ENCODE measurements at places on chromosomes 2 and 18.
A peak's percentile ranks its signal among the peaks of the same experiment; 100 is the strongest.

DNA sequence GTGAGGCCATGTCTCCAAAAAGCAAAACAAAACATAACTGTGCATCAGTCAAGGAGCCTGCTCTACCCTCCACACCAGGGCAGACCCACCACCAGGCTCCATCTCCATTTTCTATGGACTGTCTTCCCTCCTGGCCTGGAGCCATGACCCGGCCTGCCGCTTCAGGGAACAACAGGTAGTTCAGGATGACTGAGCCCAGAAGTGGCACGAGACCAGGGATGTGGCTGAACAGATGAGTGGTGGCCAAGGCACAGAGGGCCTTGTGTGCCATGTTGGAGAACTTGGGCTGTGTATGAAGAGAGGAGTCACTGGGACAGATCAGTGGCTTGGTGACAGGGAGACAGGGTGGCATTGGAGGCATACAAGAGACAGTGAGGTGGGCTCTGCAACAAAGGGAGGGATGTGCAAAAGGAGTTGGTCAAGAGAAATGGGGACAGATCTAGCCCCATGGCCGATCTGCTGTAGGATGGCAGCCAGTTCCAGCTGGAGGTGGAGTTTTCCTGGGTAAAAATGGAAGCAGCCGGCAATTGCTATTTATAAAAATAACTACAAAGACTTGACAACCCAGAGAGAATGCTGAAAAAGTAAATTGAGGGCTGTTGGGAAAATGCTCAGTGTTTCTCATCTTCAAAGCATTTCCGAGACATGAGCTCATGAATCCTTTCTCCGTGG lies 35.0 kb downstream of the TMEM177 start:
- DNase-seq: no peak

DNA sequence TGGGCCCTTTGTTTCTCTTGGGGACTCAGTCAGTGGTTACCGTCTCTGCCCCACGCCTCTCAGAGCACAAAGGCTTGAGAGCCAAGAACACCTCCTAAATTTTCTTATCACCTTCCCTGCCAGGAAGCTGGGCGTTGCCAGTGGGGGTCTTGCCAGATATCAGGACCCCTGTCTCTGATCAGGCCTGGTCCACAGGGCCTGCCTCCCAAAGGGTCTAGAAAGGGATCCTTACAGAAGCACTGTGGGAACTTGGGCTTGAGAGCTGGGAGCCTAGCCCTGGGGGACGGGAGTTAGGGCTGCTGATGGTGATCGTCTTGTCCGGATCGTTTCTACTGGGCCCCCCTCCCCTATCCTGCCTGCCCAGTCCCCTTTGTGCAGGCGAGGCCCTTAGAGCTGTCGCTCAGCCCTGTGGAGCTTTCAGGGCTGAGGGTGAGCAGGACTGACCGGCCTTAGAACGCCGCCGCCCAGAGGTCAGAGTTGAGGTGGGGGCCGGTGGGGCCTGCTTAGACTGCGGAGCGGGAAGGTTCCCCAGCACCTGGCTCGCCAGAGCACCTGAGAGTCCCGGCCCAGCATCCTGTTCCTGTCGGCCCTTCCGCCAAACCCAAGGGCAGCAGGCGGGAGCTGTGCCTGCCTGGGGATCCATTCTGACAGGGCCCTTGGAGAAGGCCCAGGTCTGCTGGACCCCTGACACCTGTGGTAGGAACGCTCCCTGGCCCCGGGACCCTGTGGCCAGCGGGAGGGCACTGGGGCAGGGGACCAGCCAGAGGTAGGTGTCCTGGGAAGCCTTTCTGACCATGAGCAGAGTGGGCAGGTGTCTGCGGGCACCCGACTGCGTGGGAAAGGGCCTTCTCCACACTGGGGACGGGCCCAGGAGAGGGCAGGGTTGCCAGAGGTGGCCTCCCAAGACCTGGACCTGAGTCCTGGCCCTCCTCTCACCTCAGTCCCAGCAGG lies 956 bp downstream of the ESPNL start:
- no peak for DNase-seq

- DNase-seq: no peak
Measured at GRCh38 chr18:13612196-13612997, 114.0 kb downstream of the FAM210A start.

DNA sequence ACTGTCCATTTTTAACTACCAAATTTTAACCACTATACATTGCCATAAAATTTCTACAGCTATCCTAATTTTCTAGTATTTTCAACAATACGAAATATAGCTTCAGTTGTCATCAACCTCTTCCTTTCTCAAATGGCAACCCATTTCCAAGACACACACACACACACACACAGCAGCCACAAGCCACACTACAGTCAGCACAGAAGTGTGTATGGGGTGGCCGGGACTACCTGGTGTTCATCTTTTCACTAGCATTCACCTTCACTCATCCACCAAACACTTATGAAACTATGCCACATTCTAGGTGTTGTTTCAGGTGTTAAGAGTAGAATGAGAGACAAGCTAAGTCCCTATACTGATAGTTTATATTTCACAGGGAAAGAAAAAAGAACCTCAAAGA lies 62.9 kb downstream of the EIF2AK3 start:
- no peak for DNase-seq

- DNase-seq: no peak
Measured at GRCh38 chr18:10322435-10322834, 132.0 kb upstream of the APCDD1 start.

DNA sequence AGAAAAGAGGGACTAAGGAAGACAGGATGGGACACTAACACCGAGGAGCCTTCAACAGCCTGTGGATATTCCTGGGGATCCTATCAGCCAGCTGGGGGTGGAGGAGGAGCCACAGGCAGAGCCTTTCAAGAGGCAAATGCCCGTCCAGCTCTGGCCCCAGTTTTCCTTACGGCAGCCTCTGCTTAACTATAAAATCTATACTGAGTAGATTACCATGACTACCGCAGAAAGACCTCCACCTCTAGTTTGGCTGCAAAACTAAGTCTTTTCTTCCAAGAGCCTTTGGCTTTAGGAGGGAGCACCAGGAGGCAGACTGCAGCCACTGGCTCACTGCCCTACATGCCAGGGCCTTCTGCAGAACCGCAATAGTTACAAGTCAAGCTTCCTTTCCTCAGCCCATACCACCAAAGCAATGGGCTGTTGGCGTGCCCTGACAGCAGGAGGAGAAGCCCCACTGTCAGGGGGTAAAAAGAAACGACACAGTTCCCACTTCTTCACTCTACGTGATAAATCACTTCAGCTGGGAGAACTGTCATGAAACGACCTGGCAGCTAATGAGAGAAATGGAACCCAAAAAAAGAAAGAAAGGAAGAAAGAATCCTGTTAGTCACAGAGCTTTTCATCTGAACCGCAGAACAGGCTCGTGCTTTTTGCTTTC lies 25.1 kb upstream of the CREB1 start:
- peak; percentile 60 for DNase-seq

DNA sequence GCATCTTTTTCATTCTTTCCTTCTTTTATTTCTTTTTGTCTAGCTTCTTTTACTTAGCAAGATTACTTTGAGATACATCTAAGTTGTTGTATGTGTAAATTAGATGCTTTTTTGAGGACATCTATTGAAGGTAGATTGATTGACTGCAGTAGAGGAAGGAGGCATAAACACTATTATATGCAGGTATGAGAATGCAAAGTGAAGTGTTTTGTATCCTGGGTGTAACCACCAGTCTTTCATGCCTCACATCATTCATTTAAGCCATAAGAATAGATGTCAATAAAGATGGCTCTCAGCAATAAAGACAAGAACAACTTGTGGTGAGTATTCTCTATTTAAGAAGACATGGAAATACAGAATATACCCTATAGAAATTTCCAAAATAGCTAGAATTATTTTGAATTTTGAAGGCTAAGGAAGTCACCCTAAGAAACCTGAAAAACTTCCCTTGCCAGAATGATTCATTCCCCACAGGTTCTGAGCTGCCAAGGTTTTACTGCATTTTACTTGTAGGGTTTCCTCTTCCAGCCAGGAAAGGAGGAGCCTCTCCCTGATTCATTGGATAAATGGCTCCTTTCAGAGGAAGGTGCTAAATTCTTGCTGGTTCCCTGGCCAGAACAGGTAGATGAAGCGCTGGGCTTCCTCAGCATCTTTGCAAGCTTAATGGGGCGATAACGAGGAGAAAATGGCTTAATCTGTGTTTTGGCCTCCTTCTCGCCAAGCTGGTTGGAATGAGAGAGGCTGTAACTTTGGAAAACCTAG lies 279.8 kb upstream of the SLC14A2 start:
- DNase-seq: no peak

GRCh38 chr18:13486284-13486683 lies 240.1 kb downstream of the FAM210A start:
- no peak for DNase-seq

- DNase-seq: no peak
Measured at GRCh38 chr2:65528241-65528574, 95.8 kb upstream of the SPRED2 start.

GRCh38 chr2:158967114-158967730 lies 1.2 kb upstream of the TANC1 start:
- DNase-seq: no peak

DNA sequence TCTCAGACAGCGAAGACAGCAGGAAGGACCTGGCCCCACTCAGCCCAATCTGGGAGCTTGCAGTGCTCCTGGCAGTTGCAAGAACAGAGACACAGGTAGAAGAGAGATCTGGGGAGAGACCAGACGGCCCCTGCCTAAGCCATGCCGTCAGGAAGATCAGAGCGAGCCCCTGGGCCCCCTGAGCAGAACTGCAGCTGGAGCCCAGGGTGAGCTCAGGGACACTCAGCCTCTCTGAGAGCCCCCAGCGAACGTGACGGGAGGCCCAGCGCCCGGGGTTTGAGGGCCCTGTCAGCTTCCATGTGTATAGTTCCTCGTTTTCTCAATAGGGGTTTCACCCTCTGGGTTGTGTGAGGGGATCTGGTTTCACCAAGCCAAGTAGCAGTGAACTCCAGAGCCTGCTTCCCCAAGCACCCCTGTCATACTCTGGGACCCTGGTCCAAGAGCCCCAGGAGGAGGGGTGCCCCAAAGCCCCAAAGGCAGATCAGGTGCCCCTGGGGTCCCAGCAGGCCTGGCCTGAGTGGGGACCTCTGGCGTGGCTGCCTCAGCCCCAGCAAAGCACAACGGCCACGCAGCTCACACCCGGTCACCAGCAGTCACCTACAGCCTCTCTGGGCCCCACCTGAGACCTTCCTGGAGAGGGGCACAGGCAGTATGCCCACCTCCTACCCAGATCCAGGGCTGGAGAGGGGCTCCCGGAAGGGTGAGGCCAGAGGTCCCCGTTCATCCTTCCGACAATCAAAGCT lies 431.3 kb upstream of the MYT1L start:
- no peak for DNase-seq

DNA sequence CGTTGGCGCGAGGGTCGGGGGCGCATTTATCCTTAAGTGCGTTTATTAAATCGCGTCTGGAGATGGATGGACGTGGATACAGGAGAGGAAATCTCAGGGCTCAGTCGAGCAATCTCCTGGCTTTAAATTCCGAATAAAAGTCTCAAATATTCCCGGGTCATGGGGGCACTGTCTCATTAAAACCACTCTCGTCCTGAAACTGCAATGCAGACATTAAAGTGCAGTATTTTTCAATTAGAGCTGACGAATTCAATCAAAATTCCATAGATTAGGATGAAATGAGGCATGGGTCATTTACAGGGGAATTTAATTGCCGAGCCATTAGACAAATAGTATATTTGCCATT lies 10.7 kb upstream of the GBX2 start:
- DNase-seq: no peak

DNA sequence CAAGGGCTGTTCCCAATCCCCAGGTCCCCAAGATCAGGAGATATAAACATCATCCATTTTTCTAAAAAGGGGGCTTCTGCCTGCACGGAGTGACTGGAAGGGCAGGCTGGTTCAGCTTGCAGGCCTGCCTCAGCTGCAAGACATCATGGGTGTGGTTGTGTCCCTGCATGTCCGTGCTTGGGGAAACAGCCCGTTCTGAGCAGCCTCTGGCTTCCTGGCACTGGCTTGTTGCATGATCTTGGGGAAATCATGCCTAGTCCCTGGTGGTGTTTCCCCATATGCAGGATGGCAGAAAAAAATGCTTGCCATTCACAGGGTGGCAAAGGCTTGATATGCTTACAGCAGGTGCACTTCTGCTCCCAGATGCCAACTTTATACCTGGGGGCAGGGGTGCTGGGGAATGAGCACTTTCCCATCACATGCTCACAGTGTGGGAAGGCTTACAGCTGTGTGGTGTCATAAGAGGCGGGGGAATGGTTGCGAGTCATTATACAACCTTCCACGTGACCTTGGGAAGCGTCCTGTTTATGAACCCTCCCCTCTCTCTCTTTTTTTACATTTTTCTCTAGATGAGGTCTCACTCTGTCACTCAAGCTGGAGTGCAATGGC lies 7.2 kb downstream of the PCARE start:
- no peak for DNase-seq

DNA sequence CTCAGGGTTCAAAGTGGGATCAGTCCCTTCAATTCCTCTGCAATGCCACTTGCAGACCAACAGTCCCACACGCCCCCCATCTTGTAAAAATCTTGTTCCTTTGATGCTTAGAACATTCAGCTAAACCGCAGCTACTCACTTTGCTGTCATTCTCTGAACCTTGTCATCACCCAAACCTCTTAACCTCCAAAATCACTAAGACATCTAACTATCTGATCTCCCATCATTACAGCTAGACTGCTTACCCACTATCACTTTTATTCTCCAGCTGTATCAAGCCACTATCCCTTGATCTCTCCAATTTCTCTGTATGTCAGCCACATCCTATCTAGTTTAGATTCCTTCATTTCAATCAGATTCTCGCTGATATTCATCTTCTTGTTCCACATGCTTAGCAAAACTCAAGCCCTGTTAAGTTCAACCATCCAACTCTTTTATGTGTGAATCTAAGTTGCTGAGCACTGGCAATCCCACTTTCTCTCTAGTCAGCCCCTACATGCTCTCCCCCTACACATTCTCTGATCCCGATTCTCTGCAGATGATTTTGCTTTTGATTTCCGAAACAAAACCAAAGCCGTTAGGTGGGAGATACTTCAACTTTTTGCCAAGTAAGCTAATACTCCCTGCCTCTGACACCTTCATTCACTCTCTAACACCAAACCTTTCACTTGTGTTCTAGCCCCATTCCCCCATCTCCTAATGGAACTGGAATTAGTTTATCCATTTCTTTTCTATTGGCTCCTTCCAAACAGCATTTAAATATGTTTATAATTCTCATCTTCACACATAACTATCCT lies 4.6 kb downstream of the GTF3C2 start:
- DNase-seq: no peak

DNA sequence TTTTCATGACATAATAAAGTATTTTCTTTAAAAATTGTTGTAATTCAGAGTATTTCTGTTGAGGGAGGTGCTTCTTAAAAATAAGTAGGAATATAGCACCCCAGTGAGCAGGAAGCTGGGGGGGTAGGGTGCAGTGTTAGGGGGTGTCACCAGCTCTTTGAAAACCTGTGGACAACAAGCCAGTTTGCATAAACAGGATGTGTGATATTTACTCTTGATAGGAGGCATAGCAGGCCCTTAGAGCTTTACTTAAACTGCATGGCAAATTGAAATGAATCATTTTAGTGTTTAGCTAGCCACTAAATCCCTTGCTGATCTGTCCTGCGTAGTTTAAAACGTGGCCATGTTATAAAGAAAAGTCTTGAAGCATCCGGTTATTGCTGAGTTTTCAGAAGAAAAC lies 8.4 kb downstream of the TGIF1 start:
- no peak for DNase-seq

DNA sequence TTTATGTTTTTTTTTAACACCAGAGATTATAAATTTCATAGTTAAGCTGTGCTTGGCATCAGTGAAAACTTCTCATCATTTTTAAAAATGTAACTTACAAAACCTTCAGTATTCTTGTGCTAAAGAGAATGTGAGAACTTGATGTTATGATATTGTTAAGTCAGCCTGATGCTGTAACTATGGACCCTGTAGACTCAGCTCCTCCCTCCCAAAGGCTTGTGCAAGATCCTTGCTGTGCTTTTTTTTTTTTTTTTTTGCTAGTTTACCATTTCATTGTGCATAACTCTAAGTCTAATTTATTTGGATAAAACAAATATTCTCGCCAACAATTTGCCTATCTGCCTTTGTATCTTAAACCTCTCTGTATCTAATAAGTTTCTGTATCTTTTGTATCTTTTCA lies 12.9 kb upstream of the TFPI start:
- DNase-seq: no peak

Measured in neural progenitor cell (in vitro differentiated cells).